ENCODE measurements at places on chromosomes 3 and 15.

DNA sequence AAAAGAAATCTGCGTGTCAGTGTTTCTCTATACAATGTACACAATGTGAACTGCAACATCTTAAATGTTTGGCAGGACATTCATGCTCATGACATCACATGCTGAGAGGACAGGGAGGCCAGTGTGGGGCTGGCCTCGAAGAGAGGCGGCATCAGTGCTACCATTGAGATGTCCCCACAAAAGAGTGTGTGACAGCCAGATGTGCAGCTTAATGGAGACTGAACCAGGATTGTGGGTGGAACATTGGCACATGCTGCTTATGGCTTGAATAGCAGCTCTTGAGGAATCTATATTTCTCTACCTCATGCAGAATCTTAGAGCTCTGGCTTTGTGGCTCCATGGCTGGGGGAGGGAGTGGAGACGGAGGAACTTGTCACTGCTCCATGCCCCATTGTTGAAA, 18.5 kb downstream of the CLDN11 start:
- no peak for DNase-seq

- DNase-seq = no peak
Measured at GRCh38 chr3:16249336-16249735, 15.4 kb downstream of the DPH3 start.

DNA sequence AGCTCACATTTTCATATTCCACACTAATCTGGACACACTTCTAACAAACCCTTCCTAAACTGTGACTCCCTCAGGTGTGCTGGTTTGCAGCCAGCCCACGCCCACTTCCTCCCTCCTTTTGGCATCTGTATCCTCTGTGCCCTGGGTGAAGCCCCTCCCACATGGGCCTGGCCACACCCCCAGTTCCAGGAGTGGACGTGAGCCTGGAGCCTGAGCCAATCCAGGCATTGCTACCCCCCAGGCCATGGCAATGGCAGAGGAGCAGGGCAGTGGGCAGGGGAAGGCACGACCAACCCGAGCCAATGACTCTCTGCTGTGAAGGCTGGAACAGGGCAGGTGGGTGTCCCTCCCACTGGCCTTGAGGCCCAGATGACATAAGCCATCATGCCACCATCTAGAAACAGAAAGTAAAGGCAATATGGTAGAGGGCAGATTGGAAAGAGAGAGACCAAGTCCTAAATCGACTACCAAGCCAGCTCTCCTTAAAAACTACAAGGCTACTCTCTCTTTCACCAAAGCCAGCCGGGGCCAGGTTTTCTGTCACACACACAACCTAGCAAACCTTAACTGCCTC, 18.6 kb downstream of the FAM174B start:
- peak; percentile 62 for DNase-seq

GRCh38 chr3:31444220-31445142, 88.2 kb upstream of the STT3B start:
- DNase-seq = peak; percentile 21

DNA sequence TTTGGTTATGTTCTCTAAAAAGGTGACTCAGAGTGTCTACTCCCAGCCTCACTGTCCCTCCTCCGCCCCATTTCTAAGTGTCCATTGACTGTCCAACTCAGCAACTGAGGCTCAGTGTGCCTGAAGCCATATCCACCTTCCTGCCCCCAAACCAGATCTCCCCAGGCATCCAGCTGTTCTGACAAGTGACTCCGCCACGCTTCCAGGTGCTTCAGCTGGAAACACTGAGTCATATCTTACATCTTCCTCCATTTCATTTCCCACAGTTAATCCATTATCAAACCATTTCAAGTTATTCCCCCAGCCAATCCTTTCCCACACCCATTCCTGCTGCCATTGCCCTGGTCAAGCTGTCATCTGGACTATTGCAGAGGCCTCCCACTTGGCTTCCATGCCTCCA, 17.1 kb downstream of the MAGEF1 start:
- DNase-seq = no peak

- no peak for DNase-seq
Measured at GRCh38 chr3:118354556-118354955, 680.1 kb downstream of the IGSF11 start.

DNA sequence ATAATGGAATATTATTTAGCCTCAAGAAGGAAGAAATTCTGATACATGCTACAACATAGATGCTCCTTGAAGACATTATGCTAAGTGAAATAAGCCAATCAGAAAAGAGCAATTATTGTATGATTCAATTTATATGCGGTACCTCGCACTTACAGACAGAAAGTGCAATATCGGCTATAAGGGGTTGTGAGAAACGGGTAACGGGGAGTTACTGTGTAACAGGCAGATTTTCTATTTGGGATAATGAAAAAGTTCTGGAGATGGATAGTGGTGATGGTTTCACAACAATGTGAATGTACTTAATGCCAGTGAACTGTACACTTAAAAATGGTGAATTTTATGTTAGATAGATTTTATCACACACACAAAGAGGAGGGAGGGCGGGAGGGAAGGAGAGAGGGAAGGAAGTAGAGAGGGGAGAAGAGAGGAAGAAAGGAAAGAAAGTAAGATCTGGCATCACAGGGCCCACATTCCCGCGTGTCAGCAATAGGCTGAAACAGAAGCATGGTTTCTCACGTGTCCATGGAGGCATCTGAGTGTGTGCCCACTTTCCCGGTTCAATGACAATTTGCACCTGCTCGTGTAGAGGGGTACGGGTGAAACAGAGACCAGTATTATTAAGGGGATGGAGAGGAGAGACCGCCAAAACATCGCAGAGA, 700 bp upstream of the BLM start:
- peak; percentile 62 for DNase-seq

DNA sequence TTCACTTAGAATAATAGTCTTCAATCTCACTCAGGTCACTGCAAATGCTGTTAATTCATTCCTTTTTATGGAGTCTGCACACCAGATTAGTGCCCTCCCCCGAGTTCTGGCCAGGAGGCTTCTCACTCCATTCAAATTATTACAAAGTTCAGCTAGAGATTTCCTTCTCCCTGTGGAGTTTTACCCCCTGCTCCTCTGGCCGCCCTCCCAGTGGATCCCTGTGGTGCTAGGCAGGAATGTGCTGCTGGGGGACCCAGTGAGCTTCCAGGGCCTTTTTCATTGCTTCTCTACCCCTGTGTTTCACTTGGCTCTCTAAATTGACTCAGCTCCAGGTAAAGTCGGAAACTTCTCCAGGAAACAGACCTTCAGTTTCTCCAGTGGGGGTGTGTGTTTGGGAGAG, 42.7 kb upstream of the CD200R1L start:
- DNase-seq = no peak

GRCh38 chr15:66498501-66499386, 1.2 kb upstream of the SNAPC5 start:
- peak; percentile 4 for DNase-seq

DNA sequence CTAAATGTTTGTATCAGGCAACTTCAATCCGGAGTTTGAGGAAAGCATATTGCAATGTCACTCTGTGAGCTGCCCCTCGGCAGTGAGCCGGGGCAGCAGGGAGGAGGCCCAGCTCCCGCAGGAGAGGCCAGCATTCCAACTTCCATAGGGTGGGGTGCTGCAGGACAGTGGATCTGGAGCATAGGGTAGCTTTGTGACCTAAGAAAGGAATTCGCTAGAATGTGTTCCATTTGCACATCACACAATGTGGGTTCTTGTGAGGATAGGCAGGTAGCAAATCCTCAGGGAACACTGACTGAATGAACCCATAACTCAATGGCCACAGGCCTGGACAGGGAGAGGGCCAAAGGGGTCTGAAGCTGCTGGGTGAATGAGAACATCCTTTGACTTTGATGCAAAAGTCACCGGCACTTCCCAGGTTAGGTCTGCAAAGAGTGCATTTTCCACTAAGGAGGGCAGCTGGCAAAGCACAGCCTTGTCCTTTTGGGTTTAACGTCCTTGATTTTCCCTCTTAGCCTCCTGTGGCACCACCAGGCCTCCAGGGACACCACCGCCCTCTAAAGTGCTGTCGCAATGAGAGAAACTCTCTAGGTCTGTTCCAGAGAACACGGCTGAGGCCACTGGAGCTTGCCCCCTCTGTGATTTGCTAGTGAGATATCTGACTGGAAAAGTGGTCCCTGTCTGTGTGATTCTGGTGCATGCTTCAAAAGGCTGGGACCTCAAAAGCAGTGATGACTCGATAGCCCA, 36.2 kb downstream of the GABRB3 start:
- DNase-seq = no peak

- no peak for DNase-seq
Measured at GRCh38 chr3:46187876-46188275, 20.2 kb downstream of the CCR1 start.

GRCh38 chr3:62233065-62233464, 140.3 kb downstream of the FEZF2 start:
- no peak for DNase-seq

DNA sequence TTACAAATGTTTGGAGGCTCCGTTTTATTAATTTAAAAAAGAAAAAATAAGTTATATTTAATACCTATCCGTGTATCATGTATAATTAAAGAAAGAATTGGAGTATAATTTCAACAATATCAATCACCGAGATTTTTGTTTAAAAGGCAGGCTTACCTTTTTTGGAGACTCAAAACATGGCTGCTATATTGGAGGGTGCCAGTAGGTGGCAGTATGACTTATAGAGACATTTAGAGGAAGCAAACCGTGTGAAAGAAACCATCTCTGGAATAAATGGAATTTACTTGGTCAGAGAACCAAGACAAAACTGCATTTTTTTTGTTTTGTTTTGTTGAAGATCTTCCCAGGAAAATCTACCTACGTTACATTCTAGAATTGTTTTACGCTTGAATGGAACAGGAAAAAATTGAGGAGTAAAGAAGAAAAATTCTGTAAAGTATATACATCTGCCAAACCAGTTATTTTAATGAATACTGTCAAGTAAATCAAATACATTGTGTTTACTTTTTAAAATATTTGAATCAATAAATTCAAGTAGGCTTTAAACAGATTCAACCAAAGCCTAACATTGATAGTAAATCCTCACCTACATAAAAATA, 802.6 kb upstream of the ALCAM start:
- peak; percentile 45 for DNase-seq

- peak; percentile 37 for DNase-seq
Measured at GRCh38 chr3:143769616-143770015, 78.7 kb downstream of the SLC9A9 start.

DNA sequence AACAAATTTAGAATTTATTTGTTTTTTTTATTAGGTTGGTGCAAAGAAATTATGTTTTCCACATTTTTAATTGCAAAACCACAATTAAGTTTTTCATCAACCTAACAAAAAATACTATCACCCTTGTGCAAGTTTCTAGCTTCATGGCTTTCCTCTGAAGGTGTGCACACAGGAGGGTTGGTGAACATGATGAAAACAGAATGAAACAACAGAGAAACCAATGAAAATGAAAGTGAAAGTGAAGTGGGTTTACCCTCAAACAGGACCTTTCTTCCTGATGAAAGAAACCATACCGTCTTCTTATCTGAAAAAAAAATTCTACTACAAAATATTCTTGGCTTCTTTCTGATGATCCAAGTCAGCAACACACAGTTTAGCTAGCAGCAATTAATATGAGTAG, 71.9 kb upstream of the FEZF2 start:
- DNase-seq = no peak

All from NCI-H146 (cell line).